Activated CD4-positive, alpha-beta T cell treated with anti-CD3 and anti-CD28 coated beads, Interleukin-2, amount 10 ng/mL, durations not matched to agents 7 days and 5 days (primary cell): ENCODE measurements at places on chromosomes 3 and 15. TPM values are rescaled to one million over a fixed set of nuclear protein-coding genes. Genes with fewer than 3 reads are reported as not detected.
A peak's percentile ranks its signal among the peaks of the same experiment; 100 is the strongest.

GRCh38 chr3:52162250-52162872, 8.1 kb upstream of the POC1A start:
- peaks cover 11% of the 10 kb centered on the region for H3K27me3 ChIP-seq
- H3K36me3 ChIP-seq = no peaks in the 10 kb centered on the region
- no peak overlapping the region for H3K4me3 ChIP-seq
- no peaks in the 10 kb centered on the region for H3K4me1 ChIP-seq

DNA sequence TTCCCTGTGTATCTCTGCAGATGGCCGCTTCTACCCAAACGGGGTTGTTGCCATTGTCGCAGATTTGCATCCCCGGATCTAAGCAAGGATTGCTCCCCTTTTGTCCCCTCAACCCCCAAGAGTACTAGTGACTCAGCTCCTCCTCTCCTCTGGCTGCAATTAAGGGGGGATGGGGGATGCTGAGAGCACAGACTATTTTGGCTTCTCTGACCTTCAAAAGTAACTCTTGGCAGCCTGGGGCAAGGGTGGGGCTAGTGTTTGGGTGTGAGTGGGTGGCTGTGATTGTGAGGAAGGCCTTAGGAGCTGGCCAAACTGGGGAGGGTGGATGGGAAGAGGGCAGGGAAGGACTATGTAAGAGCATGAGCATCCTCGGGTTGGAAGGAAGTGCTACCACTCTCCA, 1.2 kb upstream of the MAP1A start:
- H3K4me1 ChIP-seq = peaks cover 66% of the 10 kb centered on the region
- H3K27me3 ChIP-seq = peaks cover 29% of the 10 kb centered on the region
- DNase-seq = no peak
- H3K36me3 ChIP-seq = peaks cover 10% of the 10 kb centered on the region
- H3K27ac ChIP-seq = peak overlapping the region; percentile 41

DNA sequence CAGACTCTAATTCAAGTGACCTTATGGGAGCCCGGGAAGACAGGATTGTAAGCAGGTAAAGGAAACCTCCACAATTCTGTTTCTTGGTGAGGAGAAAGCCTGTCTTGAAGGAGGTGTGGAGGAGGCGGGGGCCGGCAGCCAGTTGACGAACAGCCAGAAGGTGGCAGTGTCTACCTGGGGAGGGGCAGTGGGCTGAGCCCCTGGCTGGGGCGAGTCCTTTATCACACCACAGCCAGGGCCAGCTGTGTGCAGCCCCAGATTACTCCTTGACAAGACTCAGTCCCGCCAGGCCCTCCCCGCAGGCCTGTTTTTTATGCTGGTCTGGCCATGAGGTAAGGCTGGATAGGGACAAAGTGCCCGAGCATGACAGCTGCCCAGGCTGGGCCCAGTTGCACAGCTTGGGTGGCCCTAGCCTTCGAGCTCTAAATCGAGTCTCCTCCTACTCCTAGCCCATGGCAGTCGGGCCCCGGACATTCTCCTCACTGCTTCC, 40.9 kb upstream of the IDH2 start:
- peak overlapping the region; percentile 53 for H3K4me3 ChIP-seq
- peak; percentile 82 for DNase-seq
- H3K4me1 ChIP-seq = peaks cover 56% of the 10 kb centered on the region

The IQCH gene
- total RNA-seq = 0.77 TPM

DNA sequence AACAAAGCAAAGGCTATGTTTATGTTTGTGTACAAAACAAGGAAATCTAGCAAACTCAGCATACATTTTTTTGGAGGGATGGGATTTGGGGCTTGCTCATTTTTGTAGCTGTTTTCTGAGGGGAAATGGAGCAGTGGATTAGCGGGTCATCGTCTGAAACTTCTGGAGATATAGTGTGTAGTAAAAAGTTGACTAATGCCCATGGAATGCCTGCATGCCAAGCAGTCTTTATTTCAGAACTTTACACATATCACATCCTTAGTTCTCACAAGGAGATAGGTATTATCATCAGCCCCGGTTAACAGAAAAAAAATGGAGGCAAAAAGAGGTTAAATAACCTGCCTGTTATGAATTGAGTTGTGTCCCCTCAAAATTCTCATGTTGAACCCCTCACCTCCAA, 47.1 kb downstream of the ATP13A4 start:
- H3K36me3 ChIP-seq = no peaks in the 10 kb centered on the region
- no peak overlapping the region for H3K4me3 ChIP-seq
- peaks cover 2% of the 10 kb centered on the region for H3K27me3 ChIP-seq
- no peak for DNase-seq
- H3K4me1 ChIP-seq = no peaks in the 10 kb centered on the region

GRCh38 chr15:73906346-73907034, 19.8 kb upstream of the LOXL1 start:
- no peaks in the 10 kb centered on the region for H3K36me3 ChIP-seq
- H3K4me3 ChIP-seq = no peak overlapping the region
- H3K27me3 ChIP-seq = no peaks in the 10 kb centered on the region
- no peak for DNase-seq
- no peak overlapping the region for H3K27ac ChIP-seq

DNA sequence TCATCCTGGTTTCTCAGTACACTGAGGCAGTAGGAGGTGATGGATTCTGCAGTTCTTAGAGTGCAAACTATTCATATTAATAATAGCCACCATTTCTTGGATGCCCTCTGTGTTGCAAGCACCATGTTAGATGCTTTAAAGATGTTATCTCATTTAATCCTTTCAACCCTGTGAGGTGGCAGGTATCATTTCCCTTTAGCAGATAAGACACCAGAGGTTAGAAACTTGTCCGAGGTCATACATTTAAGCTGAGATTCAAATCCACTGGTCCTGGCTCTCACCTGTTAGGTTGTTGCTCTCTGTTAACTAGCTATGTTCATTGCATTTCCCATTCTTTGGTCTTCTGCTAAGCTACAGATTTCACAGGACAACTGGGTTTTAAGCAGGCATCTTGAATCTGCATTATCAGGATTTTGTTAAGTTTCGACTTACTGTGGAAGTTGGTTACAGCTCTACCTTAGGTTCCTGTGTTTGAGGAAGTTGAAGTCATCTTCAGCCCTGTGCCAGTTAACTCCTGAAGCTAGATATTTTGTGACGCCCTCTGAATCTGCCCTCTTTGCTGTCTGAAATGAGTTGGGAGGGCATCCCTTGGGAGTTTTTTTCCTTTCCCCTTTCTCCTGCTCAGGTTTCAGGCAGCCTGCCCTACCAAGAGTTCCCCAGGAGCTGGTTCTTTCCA, 6.4 kb downstream of the PDE8A start:
- peak overlapping the region; percentile 97 for H3K27ac ChIP-seq
- H3K36me3 ChIP-seq = peaks cover 11% of the 10 kb centered on the region
- peak; percentile 16 for DNase-seq
- no peaks in the 10 kb centered on the region for H3K27me3 ChIP-seq
- H3K4me1 ChIP-seq = peaks cover 62% of the 10 kb centered on the region

The MIX23 gene
- total RNA-seq = 29.4 TPM

- H3K27me3 ChIP-seq = peaks cover 5% of the 10 kb centered on the region
- DNase-seq = peak; percentile 80
- H3K4me3 ChIP-seq = no peak overlapping the region
- H3K36me3 ChIP-seq = no peaks in the 10 kb centered on the region
- H3K27ac ChIP-seq = peak overlapping the region; percentile 4
Measured at GRCh38 chr15:63466378-63467192, 37.8 kb upstream of the USP3 start.

GRCh38 chr3:132311316-132311715, 5.9 kb upstream of the ACP3 start:
- no peaks in the 10 kb centered on the region for H3K4me1 ChIP-seq
- no peaks in the 10 kb centered on the region for H3K27me3 ChIP-seq
- no peak overlapping the region for H3K27ac ChIP-seq
- no peaks in the 10 kb centered on the region for H3K36me3 ChIP-seq
- no peak for DNase-seq
- H3K4me3 ChIP-seq = no peak overlapping the region

DNA sequence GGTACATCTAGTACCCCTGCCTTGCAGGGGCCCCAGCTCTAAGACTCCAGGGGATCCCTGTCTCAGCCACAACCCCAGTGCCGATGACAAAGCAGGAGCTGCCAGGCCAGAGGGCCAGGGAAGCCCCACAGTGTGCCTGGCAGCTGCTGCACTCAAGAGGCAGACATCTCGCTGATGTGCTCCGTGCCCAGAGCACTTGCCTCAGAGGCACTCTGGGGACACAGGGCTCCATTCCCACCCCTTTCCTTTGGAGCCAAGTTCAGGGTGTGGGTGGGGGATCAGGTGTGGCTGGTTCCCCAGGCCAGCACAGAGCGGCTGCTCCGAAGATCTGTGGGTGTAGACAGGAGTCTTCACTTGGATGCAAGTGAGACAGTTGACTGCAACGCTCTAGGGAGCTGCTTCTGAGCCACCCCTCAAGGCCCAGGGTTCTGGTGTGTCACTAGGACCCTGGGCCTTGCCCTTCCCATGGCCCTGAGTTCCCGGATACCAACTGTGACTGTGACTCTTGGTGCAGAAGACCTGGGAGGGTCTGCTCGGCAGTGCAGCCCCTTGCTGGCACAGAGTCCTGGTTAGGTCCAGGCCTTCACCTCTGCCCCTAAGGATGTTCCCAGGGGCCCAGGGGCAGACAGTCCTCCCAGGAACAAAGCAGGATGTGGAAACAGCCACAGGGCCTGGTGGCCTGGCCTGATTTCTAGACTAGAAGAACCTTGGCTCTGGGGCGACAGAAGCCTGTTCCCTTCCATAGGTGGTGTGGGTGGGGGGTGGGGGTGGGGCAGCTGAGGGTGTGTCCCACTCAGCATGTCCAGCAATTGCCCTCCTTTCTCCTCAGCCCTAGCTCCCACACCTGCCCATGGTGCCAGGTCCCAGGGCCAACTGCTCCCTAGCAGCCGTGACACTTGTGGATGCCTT, 2.5 kb downstream of the NT5DC2 start:
- no peaks in the 10 kb centered on the region for H3K36me3 ChIP-seq
- no peak for DNase-seq
- no peaks in the 10 kb centered on the region for H3K27me3 ChIP-seq
- H3K4me3 ChIP-seq = no peak overlapping the region
- H3K27ac ChIP-seq = peak overlapping the region; percentile 31
- H3K4me1 ChIP-seq = peaks cover 18% of the 10 kb centered on the region
